ENCODE measurements at places on chromosomes 5 and 9. TPM values are rescaled to one million over a fixed set of nuclear protein-coding genes. Genes with fewer than 3 reads are reported as not detected.

CCDC183 gene
- 27.4 TPM for polyA plus RNA-seq

ARHGEF28 gene
- polyA plus RNA-seq = 16.6 TPM

FRRS1L gene
- 9.1 TPM for polyA plus RNA-seq

PCDHA1 gene
- 0.55 TPM for polyA plus RNA-seq

TAF1L gene
- polyA plus RNA-seq = 0.03 TPM

SEMA5A gene
- polyA plus RNA-seq = 11.9 TPM

PCYOX1L gene
- polyA plus RNA-seq = 48.7 TPM

GFI1B gene
- polyA plus RNA-seq = 6.2 TPM

ACTBL2 gene
- 0.01 TPM for polyA plus RNA-seq

NRARP gene
- polyA plus RNA-seq = 32.4 TPM

SH3GL2 gene
- polyA plus RNA-seq = 2.4 TPM

ANKDD1B gene
- 18.1 TPM for polyA plus RNA-seq

GMCL2 gene
- 0.01 TPM for polyA plus RNA-seq

PCDHA13 gene
- polyA plus RNA-seq = 0.72 TPM

ARHGAP26 gene
- 31.8 TPM for polyA plus RNA-seq

FBP2 gene
- polyA plus RNA-seq = 0.25 TPM

Measured in large intestine (tissue), 12 donors.